Foreskin keratinocyte (primary cell): ENCODE measurements at places on chromosomes 7 and 10.
A peak's percentile ranks its signal among the peaks of the same experiment; 100 is the strongest.

DNA sequence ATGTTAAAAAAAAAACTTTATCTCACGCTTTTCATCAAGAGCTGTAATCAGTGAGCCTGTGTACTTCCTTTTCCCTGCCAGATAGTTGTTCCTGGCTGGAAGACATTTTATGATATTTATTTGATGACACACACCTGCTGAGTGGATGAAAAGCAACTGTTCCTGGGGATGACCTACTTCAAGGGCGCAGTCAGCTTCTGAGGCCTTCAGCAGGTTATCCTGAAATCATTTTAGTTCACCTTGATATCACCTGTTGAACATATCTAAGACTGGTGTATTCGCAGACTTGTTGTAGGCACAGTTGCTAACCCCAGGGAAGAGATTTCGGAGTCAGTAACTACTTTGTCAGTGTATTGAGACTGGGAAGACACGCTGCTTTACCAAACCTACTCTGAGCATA lies 234.5 kb upstream of the TCF7L2 start:
- no peak for DNase-seq

DNA sequence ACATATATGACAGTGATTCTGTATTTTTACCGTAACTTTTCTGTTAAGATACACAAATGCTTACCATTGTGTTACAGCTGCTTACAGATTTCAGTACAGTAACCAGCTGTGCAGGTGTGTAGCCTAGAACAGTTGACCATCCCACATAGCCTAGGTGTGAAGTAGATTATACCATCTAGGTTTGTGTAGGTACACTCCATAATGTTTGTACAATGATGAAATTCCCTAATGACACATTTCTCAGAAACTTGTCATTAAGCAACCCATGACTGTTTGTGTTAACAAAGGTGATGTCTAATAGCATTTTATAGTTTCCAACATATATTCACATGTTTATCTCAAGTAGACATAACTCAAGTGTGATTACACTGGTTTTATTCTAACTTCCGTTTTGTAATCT lies 218.5 kb downstream of the PLXDC2 start:
- DNase-seq, result peak; percentile 26

DNA sequence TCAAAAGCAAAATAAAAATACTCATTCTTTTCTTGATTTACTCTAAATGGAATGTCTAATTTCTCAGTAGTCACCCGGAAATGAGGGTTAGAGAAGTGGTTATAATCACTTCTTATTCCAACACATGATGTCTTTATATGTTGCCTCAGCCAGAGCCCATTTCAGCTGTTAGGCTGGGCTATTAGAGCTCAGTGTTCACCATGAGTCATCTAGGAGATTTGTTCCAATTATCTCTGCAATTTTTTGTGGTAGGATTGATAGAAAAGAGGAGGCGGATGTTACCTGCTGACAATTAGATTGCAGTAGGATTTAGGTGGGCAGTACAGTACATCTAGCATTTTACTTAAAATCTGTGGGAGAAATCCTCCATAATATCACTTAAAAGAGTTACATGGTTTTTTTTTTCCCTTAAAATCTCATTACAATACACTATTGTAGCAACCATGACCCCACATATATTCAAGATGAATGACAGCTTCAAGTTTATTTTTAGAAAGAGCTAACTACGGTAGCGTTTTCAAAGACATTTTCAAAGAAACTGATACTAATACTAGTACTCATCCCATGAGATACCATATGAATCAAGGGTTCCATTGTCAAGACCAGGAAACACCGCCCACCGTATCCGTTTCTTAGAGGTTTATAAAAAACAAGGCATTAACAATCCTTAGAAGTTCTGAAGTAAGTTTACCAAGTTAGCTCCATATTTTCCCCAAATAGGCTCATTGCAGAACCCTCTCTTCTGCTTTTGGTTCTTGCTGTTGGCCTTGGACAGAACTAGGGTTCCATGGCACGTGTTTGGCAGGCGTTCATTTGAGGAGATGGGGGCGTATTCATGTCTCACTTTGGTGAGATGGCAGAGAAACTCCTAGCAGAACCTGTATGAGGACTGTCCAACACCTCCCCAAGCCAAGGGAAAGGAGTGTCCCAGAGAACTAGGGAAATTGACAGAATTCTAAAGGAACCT lies 10.4 kb downstream of the CPA2 start:
- peak; percentile 63 for DNase-seq

GRCh38 chr7:150406567-150407421 lies 27.7 kb downstream of the ZNF775 start:
- DNase-seq, result no peak

- DNase-seq, result peak; percentile 7
Observed at GRCh38 chr10:13563481-13564445, 23.0 kb upstream of the PRPF18 start.

- no peak for DNase-seq
Observed at GRCh38 chr7:127920787-127921438, 110.3 kb downstream of the LRRC4 start.

DNA sequence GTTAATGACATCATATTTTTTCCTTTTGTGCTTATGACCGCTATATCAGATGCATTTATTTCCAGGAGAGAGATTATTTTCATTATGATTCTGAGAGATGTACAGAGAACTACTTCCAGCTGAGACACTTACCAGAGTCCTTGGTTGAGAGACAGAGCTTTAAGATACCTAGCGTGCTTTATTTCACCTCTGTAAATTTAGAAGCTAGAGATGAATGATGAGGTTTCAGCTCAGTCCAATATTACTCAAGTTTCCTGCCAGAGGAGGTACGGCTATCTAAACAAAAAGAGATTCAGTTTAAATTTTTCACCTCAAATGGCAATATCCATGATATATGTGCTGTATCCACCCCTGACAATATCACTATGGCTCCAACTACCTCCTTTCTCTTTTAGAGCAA lies 182.6 kb upstream of the FAM3C start:
- DNase-seq, result no peak

- no peak for DNase-seq
Observed at GRCh38 chr7:141737118-141737835, 881 bp upstream of the SSBP1 start.
